ENCODE measurements at places on chromosomes 12 and 14. TPM values are rescaled to one million over a fixed set of nuclear protein-coding genes. Genes with fewer than 3 reads are reported as not detected.

- H3K4me3 ChIP-seq, result peak overlapping the region; percentile 10
- no peaks in the 10 kb centered on the region for H3K27me3 ChIP-seq
- peak; percentile 37 for DNase-seq
- H3K4me1 ChIP-seq, result no peaks in the 10 kb centered on the region
- H3K36me3 ChIP-seq, result no peaks in the 10 kb centered on the region
- no peak overlapping the region for H3K27ac ChIP-seq
Measured at GRCh38 chr12:124898200-124898922, 16.1 kb downstream of the UBC start.

- no peak overlapping the region for H3K27ac ChIP-seq
- no peaks in the 10 kb centered on the region for H3K36me3 ChIP-seq
- no peaks in the 10 kb centered on the region for H3K27me3 ChIP-seq
Measured at GRCh38 chr14:39368261-39368959, 63.8 kb downstream of the FBXO33 start.

POC1B gene
- 30.4 TPM for total RNA-seq

TMEM229B gene
- total RNA-seq, result 6.0 TPM

HOTAIR gene
- 1.3 TPM for total RNA-seq

Data from breast epithelium (tissue), 4 donors.